Lower leg skin (tissue), 4 donors: ENCODE measurements at places on chromosomes 12 and 14. TPM values are rescaled to one million over a fixed set of nuclear protein-coding genes. Genes with fewer than 3 reads are reported as not detected.

TUNAR gene
- not detected for total RNA-seq

DNA sequence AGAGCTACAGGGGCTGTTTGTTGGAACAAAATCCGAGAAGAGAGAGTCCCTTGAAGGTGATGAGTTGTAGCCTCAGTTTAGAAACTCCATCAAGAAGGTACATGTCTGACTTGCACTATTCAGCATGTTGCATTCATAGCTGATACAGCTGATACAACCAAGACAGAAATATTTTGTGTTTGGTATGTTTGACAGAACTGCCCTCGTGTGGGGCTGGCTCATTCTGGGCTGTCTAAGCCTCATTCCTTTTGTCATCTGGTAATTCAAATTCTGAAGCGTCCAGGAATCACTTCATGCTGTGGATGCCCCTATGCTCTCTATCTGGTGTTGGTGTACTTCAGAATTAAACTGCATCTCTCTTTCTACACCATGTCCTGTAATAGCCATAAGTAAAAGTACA is 126.3 kb downstream of the ANO6 start:
- no peak for DNase-seq

GRCh38 chr12:67759829-67760228 is 111.3 kb downstream of the DYRK2 start:
- no peak for DNase-seq

DNA sequence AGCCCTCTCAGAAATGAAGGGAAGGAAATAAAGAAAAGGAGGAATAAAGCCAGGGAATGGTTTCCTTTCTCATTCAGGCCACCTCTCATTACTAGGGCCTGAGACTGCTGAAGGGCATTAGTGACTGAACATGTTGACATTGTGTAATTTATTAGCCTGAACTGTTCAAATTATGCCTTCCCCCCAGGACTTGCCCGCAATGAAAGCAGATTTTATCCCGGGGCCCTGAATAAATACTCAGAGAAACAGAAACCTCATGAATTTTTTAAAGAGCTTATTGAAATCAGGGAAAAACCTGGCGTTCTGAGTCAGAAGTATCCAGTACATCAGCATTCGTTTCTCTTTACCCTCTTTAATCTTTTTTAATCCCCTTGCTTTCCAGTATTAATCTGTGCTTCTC is 35.9 kb upstream of the WSCD2 start:
- no peak for DNase-seq

GRCh38 chr14:30656190-30656632 is 34.1 kb downstream of the SCFD1 start:
- DNase-seq = no peak

DNA sequence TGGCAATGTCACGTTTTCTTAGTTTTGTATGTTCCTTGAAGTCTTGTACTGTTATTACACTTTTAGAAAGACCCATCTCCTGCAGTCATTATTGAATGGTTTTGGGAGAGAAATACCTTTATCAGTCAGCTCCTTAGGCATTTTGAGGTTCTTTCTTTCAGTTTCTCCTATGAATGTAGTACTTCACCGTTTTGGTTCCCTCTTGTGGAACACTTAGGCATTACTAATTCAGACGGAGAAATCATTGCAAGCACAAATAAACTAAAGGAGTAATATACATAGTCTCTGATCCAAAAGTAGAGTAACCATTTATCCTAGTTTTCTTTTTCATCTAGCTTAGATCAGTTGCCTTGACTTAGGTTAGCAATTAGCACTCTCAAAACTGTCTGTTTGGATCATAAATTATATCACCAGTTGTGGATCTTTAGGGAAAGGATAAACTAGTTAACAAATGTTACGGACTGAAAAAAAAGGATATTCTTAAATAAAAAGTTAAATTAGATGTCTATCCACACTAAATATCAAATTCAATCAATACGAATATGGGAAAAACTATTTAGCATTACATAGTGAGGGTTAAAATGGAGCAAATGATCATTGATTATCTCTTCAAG is 1538.3 kb upstream of the SEL1L start:
- no peak for DNase-seq

KRT6B gene
- total RNA-seq = 64.5 TPM

MANSC1 gene
- 39.2 TPM for total RNA-seq

- DNase-seq = no peak
Observed at GRCh38 chr14:104478656-104479055, 100.9 kb upstream of the C14orf180 start.

SMOC1 gene
- total RNA-seq = 1.1 TPM

MANSC4 gene
- not detected for total RNA-seq

DNA sequence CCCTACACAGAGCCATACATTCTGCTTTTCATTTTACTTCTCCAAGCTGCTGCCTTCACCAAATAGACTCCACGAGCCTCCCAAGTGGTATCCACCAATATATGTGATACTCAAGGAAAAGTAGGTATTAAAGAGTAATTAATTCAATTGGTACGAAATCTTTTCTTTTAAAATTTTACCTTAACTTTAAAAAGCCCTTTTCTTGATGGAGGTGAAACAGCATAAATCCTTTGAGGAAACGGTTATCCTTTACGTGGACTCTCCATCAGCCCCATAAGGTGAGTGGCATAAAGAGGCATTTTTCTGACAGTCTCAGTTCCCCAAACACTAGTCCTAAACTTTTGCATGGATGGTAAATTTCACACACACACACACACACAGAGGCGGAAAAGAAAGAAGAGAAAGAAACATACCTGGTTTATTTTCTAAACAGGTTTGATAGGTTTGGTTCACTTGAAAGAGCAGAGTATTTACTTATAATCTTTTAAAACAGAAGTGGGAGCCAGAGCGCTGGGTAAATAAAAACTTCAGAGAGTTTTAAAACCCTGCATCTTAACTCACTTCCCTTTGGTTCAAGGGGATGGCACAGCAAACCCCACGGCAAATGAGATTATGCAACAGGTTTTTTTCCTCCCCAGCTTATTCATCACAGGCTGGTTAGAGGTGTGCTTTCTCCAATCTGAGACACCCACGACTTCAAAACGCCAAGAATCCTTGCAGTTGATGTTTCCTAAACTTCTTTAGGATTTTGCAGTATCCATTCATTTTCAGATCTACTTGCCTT is 1.9 kb downstream of the DUSP16 start:
- DNase-seq = peak; percentile 69

- DNase-seq = no peak
Observed at GRCh38 chr12:108568338-108569154, 6.2 kb downstream of the ISCU start.

DNA sequence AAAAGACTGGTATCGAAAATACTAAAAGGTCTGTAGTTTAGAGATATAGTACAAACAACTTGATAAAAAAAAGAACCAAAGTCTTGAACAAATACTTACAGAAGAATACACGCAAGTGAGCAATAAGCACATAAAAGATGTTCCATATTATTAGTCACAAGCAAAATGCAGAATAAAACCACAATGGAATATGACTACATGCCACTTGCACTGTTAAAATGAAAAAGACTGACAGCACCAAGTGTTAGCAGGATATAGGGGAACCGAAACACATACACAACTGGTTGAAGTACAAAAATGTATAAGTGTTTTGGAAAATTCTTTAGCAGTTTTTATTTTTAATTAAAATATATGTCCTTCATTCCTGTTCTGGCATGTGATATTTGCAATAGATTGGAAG is 3.6 kb downstream of the CLEC2A start:
- DNase-seq = no peak
